ENCODE measurements at places on chromosomes 11 and 22.
A peak's percentile ranks its signal among the peaks of the same experiment; 100 is the strongest.

- DNase-seq, result peak; percentile 62
Measured at GRCh38 chr22:50018608-50019285, 6.2 kb upstream of the IL17REL start.

DNA sequence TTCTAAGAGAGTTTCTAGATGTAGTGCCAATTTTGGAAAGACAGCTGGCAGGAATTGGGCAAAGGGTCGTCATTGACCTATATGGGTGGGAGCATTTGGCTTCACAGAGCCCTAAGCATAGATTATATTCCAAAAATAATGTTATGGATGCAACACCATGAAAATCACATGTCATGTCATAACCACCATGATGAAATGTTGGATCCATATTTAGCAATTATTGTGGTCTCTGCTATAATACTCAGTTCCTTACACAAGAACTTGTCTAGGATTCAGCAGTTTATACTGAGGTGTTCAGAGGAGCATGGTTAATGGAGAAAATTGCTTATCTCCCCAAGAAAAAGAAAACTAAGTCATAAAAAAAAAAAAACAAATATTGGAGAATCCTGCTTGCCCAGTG lies 31.6 kb downstream of the NTM start:
- DNase-seq, result no peak

GRCh38 chr11:28815110-28815509 lies 706.9 kb downstream of the METTL15 start:
- no peak for DNase-seq

- DNase-seq, result no peak
Measured at GRCh38 chr11:69513663-69514224, 32.3 kb downstream of the LINC01488 start.

DNA sequence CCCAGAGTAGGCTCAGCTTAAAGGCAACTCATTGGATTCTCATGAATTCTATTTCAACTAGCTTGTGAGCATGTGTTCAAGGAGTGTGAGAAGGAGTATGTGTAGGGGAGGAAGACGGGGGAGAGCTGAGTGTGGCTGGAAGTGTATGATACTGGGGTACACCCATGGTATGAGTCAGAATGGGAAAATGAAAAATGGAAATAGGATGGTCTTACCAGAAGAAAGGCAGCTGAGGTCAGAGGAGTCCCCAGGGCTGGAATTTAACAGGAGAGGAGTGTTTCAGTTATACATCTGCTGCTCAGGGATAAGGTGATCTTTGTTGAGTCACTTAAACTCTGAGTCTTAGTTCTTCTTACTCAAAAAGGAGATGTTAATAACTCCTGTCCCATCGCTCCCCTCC lies 6.7 kb upstream of the ADAMTS15 start:
- DNase-seq, result no peak

DNA sequence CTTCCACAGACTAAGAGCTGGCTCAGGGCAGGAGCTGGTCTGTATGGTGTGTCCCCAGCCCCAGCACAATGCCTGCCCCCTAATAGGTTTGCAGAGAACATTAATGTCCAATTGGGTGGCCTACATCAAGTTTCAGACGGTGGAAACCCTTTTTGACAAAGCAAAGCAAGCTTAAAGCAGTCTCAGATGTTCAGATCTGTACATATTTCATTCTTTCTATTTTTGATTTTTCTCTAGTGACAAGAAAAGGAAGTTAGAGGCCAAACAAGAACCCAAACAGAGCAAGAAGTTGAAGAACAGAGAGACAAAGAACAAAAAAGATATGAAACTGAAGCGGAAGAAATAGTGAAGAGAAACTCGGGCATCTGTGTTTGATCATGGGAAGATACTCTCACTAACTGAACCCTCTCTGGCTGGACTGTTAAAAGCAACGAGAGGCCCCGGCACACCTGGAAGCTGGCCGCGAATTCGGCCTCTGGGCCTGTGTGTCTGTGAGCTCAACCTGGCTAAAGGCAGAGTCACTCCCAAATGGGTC lies 40.5 kb downstream of the NAT10 start:
- no peak for DNase-seq
